ENCODE measurements at places on chromosomes 2 and 18.

DNA sequence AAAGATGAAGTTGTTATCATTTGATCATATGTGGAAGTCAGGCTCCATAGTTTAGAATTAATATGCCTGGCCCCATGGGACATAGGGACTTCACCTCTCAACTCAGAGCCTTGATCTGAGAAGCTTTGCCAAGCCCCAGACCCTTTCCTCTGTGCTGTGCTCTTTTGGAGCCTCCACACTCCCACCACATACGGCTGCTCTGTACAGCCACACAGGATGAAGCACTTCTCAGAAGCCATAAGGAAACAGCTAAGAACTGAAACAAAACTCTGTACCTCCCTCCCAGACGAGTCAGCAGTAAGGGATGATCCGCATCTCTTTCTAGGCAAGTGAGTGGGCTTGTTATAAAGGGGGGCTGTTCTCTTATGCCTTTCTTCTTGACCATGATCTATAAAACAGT, 66.5 kb downstream of the CAB39 start:
- no peak for DNase-seq

GRCh38 chr2:219576505-219577388, 4.6 kb downstream of the INHA start:
- no peak for DNase-seq

- DNase-seq, result no peak
Observed at GRCh38 chr2:231110551-231110950, 14.3 kb downstream of the HTR2B start.

GRCh38 chr18:49127471-49128190, 176.9 kb upstream of the SMAD7 start:
- DNase-seq, result no peak

- no peak for DNase-seq
Observed at GRCh38 chr2:170733798-170734600, 18.9 kb downstream of the SP5 start.

- no peak for DNase-seq
Observed at GRCh38 chr2:98454500-98455235, 10.0 kb downstream of the INPP4A start.
